ENCODE measurements at places on chromosomes 3 and 15.

DNA sequence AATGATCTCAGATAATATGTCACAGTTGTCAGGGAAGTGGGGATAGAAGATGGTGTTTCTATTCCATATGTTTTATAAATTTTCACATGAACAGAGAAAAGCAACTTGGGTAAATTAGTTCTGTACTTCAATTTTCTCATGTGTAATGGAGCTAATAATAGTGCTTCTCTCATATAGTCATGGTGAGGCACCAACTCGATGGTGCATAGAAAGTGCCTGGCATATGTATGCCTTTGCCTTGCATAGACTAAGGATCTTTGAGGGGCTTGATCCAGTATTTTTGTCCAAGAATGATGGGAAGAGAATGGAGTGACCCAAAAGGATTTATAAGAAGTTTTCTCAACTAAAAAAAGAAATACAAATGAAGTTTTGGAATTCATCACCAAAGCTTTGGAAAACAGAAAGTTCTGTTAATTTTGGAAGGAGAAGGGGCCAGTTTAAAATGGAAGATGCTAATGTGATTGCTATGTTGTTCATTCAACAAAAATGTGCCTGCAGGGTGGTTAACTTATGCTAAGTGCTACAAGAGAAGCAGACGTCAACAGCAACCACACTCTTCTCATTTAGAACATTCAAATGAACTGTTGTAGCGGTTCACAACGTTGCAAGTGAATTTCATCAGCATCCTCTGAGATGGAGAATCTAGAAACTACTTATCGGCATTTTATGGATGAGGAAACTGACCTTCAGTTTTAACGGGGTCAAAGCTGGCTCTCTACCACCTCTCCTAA, 86.1 kb downstream of the RTP4 start:
- DNase-seq: no peak

- DNase-seq: no peak
Observed at GRCh38 chr3:56645407-56645806, 37.7 kb downstream of the TASOR start.

GRCh38 chr15:88814393-88814792, 11.2 kb downstream of the ACAN start:
- DNase-seq: no peak

GRCh38 chr3:9727041-9727595, 4.4 kb upstream of the BRPF1 start:
- no peak for DNase-seq

DNA sequence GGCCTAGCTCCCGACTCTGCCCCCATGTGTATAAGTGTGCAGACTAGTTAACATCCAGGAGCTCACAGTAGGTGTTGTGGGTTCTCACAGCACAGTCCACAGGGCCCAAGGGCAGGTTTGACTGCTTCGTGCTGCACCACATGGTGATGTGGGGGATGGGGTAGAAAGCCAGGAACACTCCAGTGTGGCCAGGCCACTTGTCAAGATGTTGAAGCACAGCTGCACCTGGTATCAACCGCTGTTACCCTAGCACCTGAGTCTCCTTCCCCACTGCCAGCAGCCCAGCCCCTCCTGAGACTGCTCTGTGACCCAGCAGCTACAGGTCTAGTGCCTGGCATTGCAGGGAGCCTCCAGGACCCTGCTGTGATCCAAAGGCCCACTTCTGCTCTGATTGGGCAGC, 53.4 kb downstream of the CHDH start:
- DNase-seq: no peak

DNA sequence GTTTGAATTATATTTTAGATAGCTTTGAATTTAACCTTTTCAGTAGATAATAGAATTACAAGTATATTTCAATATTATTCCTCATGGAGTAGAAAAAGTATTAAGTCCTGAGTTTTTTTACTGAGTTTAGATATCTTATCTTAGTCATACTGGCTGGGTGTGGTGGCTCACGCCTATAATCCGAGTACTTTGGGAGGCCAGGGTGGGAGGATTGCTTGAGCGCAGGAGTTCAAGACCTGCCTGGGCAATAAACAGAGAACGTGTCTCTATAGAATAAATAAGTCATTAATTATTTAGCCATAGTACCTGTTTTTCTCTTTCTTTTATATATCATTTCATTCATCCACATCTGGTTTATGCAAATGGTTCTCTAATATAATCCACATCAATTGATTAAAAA, 9.9 kb downstream of the RAP2B start:
- no peak for DNase-seq

- DNase-seq: no peak
Observed at GRCh38 chr3:62159056-62159708, 214.2 kb downstream of the FEZF2 start.

- no peak for DNase-seq
Observed at GRCh38 chr3:23800731-23801130, 5.0 kb upstream of the UBE2E1 start.

- no peak for DNase-seq
Observed at GRCh38 chr3:51943451-51944391, 1.6 kb downstream of the PARP3 start.

DNA sequence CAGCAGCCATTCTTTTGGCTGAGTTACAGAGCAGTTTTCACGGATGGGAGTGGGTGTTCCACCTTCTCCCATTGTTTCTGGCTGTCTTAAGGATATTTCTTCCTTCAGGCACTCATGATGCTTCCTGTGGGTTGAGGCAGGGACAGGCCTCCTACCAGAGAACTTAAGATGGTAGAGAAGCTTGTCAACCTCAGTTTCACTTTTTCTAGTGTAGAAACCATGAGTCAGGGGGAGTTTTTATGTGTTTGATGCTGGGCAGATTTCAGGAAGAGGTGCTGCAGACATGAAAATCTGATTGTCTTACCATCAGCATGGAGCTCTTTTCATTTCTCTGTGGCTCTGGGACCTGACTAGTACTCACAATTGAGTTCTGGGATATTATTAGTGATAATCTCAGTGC, 48.7 kb upstream of the VEPH1 start:
- no peak for DNase-seq

DNA sequence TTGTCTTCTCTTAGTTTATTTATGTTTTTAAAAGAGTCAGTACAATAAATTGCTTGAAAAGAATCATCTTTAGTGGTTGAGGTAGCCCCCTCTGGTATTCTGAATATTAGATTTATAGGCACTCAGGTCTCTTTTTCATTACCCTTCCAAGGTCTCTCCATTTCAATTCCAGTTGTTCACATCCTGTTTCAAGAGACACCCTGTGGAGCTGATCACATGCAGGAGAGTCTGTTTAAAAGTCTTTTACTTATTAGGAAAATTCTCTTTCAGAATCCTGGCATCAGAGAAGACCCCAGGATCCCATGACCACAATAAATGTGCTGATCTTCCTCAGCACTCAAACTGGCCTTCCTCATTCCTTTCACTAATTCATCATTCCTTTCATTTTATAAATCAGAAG, 195.7 kb downstream of the ZIC4 start:
- no peak for DNase-seq

DNA sequence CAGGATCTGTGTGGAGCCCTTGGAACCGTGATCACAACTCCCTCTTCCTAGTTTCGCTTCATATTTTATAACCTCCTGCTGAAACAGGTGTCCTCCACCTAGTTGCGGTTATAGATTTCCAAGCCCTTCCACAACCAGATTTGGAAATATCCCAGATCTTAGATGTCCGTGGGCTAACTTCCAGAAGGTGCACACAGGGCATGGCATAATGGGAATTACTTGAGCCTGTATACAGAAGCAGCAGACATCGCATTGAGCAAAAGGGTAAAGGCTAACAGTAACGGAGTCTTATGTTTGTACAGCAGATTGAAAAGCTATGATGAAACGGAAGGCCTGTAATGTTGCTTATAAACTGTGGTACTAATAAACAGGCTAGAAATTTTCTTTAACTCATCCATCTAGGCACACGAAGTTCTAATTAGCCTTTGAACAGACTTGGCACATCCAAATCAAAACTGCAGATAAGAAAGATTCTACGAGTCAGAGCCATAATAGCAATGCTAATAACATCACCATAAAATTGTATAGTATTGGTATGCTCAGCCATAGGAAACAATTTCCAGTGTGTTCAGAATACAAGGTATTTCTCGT, 1.2 kb upstream of the USF3 start:
- DNase-seq: peak; percentile 42

- DNase-seq: no peak
Observed at GRCh38 chr3:45381168-45381852, 7.1 kb upstream of the LARS2 start.

GRCh38 chr15:101366853-101367252, 71.8 kb upstream of the SNRPA1 start:
- DNase-seq: no peak

- DNase-seq: no peak
Observed at GRCh38 chr15:71148048-71148447, 32.8 kb downstream of the THSD4 start.

DNA sequence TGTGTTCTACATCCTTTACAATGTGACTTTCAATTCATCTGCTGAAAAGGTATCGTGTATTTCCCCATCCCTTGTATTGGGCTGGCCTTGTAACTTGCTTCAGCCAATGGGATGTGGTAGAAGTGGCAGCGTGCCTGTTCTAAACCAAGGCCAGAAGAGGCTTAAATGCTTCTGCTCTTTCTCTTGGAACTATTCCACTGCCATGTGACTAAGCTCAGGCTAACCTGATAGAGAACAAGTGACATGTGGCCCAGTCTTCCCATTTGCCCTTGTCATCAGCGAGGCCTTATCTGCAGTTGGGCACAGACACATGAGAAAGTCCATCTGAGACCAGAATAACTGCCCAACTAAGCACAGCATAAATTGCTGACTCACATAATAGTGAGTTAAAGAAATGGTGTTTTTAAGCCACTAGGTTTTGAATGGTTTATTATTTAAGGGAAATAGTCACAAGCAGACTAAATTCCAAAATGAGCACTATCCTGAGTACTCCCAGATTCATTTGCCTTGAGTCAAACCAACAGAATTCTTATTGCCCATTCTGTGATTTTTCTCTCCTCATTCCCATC, 230.2 kb downstream of the CPNE4 start:
- no peak for DNase-seq

GRCh38 chr3:150902988-150903387, 2.3 kb downstream of the MINDY4B start:
- no peak for DNase-seq

DNA sequence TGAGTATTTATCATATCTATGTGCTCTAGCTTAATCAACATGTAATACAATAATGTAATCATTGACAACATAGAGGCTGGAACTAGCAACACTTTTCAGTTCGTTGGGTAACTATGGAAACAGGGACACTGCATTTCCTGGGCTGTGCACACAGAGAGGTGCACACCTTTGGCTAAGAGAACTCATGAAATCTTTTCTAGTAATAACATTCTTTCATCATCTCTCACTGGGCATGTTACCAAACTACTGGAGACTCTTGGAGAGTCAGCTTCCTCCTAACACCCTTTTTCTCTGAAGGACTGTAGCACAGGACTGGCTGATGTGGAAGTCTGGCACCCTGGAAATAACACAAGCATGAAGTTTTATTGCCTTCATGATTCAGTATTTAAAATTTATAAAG, 135.6 kb downstream of the KCNMB2 start:
- DNase-seq: no peak

DNA sequence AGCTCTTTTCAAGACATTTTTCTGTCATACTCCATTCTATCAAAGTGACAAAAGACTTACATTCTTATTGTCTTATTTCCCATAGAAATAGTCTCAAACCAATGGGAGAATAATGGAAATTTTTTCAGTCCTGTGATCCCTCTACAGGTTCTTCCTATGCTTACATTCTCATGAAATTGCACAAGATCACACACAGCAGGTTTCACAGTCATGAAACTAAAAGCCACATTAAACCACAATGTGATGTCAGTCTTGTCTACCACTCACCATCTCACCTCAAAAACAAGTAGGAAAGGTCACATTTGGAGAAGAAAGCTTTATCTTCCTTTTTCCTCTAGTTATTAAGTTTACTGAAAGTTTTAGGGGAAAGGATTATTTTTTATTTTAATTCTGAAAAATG, 161.0 kb upstream of the RORA start:
- no peak for DNase-seq

DNA sequence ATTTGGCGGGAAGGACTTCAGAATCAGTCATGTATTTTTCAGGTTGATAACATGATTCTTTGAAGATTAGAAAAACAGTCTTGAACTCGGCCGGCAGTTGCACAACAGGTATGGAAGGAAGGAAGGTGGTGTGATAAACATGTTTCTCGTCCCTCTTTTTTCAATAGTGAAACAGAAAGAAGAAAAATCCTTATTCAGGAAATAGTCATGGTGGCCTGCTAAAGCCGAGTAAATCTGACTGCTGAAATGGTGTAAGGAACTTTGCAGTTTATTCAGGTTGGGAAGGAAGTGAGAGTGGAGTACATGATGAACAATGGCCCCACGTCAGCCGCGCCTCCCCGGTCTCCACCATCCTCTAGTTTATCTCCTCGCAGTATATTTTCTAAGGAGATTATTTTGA, 6.7 kb downstream of the RASGRP1 start:
- no peak for DNase-seq

DNA sequence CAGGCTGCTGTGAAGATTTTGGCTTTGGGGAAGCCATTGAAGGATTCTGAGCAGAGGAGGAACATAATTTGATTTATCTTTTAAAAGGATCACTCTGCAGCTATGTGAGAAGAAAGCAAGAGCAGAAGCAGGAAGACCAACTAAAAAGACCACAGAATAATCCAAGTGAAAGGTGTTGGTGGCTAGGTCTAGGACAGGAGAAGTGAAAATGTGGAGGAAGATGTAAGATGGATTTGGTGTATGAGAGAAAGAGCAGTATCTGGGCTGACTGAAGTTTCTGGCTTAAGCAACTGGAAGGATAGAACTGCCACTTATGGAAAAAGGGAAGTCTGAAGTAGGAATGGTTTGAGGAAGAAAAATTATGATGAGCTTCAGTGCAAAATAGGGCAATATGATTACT, 62.0 kb downstream of the SFMBT1 start:
- no peak for DNase-seq

- DNase-seq: no peak
Observed at GRCh38 chr15:42737529-42738328, 801 bp upstream of the CDAN1 start.

DNA sequence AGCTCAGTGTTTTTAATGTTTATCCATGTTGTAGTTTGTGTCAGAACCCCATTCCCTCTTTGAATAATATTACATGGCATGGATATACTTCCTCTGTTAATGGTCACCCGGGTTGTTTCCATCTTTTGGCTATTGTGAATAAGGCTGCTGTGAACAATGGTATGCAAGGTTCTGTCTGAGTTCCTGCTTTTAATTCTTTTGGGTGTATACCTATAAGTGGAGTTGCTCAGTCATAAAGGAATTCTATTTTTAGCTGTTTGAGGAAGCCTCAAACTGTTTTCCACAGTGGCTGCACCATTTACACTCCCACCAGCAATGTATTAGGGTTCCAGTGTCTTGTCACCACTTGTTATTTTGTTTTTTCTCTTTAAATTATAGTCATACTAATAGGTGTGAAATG, 99.6 kb downstream of the SLC25A26 start:
- no peak for DNase-seq

- DNase-seq: no peak
Observed at GRCh38 chr3:73426606-73427005, 198.1 kb downstream of the PDZRN3 start.

DNA sequence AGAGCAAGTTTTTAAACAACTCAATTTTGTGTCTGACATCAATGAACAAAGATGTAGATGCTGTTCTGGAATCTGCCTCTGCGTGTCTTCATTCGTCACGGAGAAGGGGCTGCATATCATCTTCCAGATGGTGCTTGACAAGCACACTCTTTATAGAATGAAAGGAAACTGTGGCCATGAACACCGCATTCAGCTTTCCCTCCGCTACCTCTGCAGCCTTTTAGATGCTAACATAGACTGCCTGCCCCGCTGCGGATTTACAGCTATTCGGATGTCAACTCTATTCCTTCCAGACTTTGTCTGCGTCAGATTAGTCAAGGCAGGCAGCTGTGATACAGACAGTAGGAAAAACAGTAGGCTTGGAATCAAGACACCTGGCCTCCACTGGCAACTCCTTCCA, 232.9 kb downstream of the TJP1 start:
- DNase-seq: no peak
